ENCODE measurements at places on chromosomes 16 and 17.

DNA sequence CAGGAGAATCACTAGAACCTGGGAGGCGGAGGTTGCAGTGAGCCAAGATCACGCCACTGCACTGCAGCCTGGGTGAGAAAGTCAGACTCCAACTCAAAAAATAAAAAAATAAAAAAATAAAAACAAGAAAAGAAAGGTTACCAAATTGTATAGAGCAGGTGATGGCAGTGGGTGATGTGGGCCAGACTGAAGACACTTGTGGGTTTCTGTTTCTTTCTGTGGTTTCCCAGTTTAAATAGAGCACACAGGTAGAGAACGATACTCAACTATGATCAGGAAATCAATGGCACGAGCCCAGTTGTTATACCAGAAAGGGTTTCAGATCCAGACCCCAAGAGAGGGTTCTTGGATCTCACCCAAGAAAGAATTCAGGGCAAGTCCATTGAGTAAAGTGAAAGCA is 32.6 kb downstream of the NUBP1 start:
- no peak for DNase-seq

GRCh38 chr17:21174186-21174585 is 39.8 kb downstream of the TMEM11 start:
- no peak for DNase-seq

DNA sequence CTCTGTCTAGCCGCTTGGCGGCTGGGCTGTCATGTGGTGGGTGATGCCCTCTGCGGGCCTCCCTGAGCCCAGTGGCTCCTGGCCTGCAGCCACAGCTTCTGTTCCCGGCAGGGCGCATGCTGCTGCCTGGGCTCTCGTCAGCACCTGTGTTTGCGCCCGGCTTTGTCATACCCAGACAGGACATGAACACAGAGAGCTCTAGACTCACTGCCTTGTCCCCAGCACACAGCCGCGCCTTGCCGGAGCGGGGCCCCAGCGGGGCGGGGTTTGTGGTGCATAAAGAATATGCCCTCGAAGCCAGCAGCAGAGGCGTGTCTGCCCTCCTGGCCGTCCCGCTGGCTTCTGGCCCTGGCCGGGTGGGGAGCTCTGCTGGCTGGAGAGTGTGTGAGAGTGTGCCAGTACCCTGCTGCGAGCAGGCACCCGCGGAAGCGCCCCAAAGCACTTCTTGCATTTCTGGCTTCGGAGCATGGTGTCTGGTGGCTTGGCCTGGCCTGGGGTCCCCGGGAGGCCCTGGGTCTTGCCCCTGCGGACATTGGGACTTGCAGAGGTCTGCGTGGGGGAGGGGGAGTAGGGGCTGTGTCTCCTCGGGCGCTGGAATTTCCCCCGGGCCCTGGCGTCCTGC is 14.4 kb downstream of the ASPSCR1 start:
- DNase-seq: peak; percentile 92

- no peak for DNase-seq
Observed at GRCh38 chr17:72175787-72176515, 55.1 kb downstream of the SOX9 start.

DNA sequence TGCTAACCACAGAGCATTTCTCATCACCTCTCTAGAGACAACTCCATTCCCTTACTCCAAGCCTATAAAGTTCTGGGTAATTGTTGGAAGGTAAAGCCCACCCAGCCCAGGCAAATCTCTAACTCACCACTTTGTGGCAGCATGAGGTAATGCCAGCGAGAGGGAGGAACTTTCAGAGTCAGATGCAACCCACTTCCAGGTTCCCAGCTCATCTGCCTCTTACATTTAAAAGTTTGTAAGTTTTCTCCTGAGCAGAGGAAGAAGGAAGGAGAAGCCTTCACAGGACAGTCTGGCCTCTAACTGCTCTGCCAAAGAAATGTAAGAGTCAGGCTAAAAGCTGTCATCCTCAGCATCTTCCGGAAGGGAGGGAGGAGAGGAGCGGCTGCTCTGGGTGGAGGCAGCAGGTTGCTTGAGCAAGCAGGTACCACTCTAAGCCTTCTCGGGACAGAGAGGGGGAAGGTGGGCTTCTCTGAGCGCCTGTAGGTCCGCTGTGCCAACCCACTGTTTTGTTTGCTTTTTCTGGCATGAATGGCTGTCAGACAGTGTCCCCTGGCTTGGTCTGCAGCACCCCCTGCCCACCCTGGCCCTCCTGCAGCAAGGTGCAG is 1.0 kb downstream of the ZNF319 start:
- no peak for DNase-seq

DNA sequence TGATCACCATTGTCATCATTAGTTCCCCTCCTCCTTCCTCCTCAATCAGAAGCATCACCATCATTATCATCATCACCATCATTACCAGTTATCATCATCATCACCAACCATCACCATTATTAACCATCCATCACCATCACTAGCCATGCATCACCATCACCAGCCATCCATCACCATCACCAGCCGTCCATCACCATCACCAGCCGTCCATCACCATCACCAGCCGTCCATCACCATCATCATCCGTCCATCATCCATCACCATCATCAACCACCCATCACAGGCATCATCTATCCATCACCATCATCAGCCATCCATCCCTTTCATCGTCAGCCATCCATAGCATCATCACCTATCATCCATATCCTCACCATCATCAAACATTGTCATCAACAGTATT is 382.0 kb downstream of the CPPED1 start:
- DNase-seq: no peak

- DNase-seq: no peak
Observed at GRCh38 chr16:22638393-22639206, 127.9 kb downstream of the NPIPB5 start.

DNA sequence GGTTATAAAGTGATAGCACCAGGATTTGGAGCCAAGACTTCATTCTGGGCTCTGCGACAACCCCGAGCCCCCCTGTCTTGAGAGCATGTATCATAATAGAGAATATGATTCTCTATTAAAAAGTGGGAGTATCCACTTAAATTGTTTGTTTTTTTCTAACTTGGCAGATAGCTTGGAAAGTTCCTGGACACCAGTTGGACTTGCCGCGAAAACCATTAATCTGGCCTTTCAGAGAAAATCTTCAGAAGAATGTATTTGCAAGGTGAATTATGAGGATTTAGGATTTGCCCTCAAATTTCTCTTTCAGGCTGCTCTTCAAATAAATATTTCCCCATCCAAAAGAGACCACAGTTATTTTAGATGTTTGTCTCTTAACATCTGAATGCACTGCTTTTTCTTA is 53.5 kb downstream of the MARCHF10 start:
- no peak for DNase-seq

- no peak for DNase-seq
Observed at GRCh38 chr16:87086156-87086555, 231.0 kb downstream of the C16orf95 start.

GRCh38 chr16:1911467-1912214 is 6.6 kb downstream of the HS3ST6 start:
- DNase-seq: no peak

All from NCI-H774 (cell line).